ENCODE measurements at places on chromosomes 13 and 19.

DNA sequence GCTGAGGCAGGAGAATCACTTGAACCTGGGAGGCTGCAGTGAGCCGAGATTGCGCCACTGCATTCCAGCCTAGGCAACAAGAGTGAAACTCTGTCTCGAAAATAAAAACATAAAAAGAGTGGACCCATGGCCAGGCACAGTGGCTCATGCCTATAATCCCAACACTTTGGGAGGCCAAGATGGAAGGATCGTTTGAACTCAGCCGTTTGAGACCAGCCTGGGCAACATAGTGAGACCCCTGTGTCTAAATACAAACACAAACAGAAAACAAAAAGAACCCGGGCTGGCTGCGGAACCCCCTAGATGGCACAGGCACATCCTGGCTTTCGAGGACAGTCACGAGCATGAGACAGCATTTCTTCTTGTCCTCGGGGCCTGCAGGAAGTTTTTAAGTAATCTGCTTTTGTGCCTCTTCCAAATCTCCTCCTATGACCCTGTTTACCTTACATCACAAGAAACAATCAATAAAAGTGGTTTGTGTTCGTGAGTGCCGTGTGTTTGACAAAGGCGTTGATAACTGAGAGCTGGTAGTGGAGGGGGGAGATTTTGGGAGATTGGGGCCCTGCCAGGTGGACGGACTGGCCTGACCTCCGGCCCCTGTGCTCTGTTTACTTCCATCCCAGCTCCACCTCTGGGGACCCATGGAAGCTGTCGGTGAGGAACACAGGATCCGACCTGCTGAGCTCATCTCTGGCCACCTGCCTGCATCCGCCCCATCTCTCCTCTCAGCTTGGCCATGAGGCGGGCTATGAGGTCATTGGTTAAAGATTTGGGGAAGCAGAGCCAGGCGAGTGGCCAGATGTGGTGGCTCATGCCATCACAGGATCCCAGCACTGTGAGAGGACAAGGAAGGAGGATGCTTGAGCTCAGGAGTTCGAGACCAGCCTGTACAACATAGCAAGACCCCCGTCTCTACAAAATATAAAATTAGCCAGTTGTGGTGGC lies 5.9 kb upstream of the GDF15 start:
- DNase-seq, result no peak

- no peak for DNase-seq
Measured at GRCh38 chr19:34306213-34306661, 51.9 kb downstream of the GARRE1 start.

- no peak for DNase-seq
Measured at GRCh38 chr19:10979951-10980381, 19.1 kb downstream of the SMARCA4 start.

DNA sequence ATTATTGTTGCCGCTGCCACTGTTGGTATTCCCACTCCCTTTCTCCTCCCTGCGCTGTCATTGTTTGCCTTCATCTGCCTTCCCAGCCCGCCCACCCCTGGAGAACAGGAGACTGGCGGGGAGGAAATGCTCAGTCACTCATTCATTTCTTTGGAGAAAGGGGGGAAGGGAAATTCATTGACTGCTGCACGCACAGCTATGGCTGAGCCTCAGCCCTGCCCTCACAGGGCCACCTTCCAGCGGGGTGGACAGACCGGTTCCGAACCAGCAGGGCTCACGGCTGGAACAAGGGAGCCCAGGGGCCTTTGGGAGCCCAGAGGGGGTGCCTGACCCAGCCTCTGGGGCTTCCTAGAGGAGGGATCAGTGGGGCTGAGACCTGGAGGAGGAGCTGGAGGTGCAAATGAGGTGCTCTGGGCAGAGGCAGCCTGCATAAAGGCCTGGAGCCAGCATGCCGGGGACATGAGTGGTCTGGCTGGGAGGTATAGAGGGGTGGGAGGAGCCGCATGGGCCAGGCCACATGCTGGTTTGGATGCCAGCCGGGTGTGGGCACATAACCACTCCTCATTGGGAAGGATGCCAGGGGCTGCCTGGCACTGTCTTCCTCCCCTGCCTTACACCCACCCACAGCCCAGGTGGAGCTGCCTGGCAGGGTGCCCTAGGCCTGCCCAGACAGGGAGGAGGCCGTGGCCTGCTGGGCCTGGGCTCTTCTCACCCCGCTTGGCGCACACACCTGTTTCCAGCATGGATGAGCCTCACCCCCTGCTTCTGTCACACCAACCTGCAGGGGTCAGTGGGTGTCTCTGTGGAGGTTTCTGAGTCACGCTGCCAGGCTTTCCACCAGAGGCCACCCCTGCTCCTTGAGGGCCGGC lies 26.8 kb downstream of the PPP5C start:
- no peak for DNase-seq

DNA sequence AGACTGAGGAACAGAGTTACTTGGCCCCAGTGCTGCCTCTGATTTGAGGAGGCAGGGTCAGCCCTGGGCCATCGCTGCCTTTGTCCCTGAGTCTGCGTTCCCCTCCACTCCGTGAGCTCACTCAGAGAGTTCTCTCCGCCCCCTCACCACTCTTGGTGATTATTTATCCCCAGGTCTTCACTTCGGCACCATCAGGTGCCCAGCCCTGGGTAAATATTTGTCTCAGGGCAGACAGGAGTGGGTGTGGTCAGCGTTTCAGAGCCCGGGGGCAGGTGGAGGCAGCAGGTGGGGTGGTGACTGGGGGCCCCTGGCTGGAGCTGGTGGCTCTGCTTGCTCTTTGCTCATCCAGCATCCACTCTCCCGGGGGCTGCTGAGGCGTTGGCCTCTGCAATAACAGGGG lies 20.6 kb downstream of the PPP1R37 start:
- DNase-seq, result no peak

GRCh38 chr13:97798836-97799235 lies 154.6 kb upstream of the IPO5 start:
- DNase-seq, result no peak

DNA sequence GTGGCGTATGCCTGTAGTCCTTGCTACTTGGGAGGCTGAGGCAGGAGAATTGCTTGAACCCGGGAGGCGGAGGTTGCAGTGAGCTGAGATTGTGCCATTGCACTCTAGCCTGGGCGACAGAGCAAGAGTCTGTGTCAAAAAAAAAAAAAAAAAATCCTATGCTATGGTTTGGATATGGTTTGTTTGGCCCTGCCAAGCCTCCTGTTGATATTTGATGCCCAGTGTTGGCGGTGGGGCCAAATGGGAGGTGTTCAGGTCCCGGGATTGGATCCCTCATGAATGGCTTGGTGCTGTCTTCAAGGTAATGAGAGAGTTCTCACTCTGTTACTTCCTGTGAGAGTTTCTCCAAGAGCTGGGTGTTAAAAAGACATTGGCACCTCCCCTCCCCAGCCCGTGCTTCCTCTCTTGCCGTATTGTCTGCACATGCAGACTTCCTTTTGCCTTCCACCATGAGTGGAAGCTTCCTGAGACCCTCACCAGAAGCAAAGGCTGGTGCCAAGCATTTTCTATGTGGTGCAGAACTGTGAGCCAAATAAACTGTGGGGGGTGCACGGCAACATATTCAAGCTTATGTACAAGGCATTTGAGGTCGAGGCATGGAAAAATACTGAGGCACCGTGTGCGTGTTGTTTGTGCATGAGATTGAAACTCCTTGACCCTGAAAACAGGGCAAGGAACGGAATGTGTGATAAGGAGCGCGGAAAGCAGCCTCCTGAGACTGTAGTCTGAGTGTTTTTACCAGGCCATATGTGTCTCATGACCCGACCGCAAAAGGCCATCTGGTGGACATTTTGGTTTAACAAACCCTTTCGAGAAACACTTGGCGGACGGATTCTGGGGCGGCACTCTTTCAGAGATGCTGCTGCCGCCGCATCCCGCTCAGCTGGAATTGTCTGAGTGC lies 7.3 kb downstream of the SIGLEC9 start:
- DNase-seq, result no peak

- DNase-seq, result peak; percentile 70
Measured at GRCh38 chr19:40610396-40611064, 9.4 kb downstream of the LTBP4 start.

- DNase-seq, result no peak
Measured at GRCh38 chr19:3375221-3376090, 9.1 kb downstream of the NFIC start.

Measured in activated effector memory CD4-positive, alpha-beta T cell treated with Interleukin-2 at 50 U/mL for 16 hours (primary cell).